ENCODE measurements at places on chromosomes 3 and 15.

DNA sequence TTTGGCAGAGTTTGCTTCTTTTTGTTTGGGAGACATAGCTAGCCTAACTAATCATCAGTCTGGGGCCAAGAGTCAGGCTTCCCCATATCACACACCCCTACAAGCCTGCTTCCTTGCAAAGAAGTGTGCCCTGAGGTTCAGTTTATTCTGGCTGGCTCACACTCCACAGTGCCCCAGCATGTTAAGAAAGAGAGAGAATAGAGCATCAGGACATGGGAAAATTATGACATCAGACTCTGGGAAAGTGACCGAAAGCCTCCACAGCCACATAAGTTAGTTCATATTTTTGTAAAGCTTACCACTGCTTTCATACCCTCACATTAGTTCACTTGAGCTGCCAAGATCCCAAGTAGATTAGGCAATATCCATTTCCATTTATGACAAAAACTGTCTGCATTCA, 63.0 kb upstream of the CFAP161 start:
- no peak for DNase-seq

DNA sequence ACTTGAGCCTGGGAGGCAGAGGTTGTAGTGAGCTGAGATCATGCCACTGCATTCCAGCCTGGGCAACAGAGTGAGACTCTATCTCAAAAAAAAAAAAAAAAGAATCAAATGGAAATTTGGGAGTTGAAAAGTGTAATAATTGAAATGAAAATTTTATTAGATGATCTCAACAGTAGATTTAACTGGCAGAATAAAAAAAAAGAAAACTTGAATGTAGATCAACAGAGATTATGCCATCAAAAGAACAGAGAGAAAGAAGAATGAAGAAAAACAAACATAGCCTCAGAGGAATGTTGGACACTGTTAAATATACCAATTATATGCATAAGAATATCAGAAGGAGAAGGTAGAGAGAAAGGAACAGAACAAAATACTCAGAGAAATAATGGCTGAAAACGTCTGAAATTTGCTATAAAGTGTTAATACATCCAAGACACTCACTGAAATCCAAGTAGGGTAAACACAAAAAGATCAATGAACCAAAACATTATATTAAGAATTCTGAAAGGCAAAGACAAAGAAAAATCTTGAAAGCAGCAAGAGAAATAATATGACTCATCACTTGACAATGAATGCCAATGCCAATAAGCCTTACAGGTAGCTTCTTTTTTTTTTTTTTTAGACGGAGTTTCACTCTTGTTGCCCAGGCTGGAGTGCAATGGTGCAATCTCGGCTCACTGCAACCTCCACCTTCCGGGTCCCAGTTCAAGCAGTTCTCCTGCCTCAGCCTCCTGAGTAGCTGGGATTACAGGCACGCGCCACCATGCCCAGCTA, 14.6 kb upstream of the ELP6 start:
- no peak for DNase-seq

GRCh38 chr3:121737644-121738043, 11.9 kb downstream of the GOLGB1 start:
- no peak for DNase-seq

- DNase-seq, result peak; percentile 55
Measured at GRCh38 chr15:76058714-76059319, 968 bp upstream of the TMEM266 start.

- DNase-seq, result no peak
Measured at GRCh38 chr15:88604381-88605188, 16.6 kb upstream of the AEN start.

GRCh38 chr3:170949211-170949610, 40.8 kb upstream of the EIF5A2 start:
- DNase-seq, result no peak

- DNase-seq, result no peak
Measured at GRCh38 chr3:174223042-174223441, 636.1 kb upstream of the NAALADL2 start.

- DNase-seq, result no peak
Measured at GRCh38 chr15:100353449-100353848, 11.7 kb upstream of the ADAMTS17 start.

GRCh38 chr3:152050903-152051302, 177.5 kb downstream of the SUCNR1 start:
- DNase-seq, result no peak

- no peak for DNase-seq
Measured at GRCh38 chr3:147680837-147681483, 271.8 kb downstream of the ZIC1 start.

DNA sequence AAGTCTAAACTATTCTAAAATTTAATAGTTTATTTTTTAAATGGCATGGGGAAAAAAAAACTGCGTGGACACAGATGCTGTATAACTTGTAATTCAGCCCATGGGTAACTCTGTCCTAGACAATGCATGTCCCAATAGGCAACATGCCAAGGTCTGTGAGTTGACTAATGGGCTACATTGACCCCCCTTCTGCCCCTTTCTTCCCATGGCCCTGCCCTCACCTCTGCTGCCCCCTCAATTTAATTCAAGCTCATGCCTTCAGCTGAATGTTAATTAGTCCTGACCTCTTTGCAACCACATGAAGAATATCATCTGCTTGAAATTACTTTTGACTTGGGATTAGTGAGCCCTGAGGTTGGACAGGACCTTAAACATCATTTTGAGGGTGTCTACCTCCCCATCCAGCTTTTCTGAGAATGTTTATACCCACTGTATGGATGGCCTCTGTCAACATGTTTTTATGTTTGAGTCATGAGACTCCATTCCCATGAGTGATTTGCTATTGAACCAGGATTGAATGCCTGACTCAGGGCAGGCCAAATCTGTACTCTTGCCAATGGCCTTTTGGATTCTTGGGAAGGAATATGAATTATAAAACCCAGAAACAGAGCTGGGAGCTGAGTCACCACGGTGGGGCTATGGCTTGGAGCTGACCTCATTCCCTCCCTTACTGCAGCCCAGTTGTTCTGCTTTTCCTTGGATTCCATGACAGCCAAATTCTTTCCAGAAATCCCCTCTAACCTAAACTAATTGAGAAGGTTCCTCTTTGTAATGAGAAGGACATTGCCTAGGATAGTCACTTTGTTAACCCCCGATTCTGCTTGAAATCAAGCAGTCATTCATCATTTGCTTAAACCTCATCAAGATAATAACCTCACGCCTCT, 33.5 kb upstream of the PDE8A start:
- DNase-seq, result no peak

- no peak for DNase-seq
Measured at GRCh38 chr3:151290673-151291072, 12.3 kb upstream of the P2RY14 start.

- peak; percentile 63 for DNase-seq
Measured at GRCh38 chr3:115187149-115187757, 40.2 kb upstream of the ZBTB20 start.

DNA sequence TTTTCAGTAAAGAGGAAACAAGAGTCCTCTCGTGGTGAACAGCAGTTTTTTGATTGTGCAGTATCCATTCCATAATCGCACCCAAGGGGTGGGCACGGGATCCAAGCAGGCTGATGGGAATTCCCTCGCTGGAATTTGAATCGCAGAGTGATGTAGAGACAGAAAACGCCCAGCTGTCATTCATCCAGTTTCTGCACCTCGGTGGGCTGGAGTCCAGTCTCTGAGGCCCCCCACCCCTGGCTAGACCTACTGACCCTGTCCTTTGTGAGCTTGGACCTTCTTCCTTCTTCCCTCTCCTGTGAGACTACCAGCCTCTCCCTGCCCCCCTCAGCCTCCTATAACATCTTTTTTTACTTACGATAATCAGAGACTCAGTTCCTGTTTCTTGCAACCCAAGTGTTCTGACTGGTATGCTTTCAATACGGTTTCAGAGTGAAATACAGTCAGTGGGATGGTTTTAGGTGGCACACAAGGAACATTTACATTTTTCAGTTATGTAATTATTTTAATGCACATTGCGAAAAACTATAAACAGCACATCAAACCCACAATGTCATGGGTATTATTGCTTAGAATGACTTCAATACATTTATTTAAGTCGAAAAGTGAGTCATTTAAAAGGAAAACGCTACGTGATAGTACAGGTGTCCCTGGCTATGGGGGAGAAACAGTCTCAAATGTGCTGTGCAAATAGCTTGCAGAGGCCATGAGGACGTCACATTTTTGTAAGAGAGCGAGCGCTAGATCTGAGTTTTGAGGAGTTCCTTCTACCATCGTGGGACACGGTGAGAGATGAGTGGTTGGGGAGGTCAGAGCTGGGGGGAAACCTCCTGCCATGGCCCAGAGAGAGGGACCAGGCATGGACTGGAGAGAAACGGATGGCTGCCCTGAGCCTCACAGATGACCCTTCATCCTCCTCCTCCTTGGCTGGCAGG, 37.5 kb upstream of the CHST2 start:
- peak; percentile 72 for DNase-seq

- no peak for DNase-seq
Measured at GRCh38 chr3:29805757-29806156, 524.9 kb downstream of the RBMS3 start.

DNA sequence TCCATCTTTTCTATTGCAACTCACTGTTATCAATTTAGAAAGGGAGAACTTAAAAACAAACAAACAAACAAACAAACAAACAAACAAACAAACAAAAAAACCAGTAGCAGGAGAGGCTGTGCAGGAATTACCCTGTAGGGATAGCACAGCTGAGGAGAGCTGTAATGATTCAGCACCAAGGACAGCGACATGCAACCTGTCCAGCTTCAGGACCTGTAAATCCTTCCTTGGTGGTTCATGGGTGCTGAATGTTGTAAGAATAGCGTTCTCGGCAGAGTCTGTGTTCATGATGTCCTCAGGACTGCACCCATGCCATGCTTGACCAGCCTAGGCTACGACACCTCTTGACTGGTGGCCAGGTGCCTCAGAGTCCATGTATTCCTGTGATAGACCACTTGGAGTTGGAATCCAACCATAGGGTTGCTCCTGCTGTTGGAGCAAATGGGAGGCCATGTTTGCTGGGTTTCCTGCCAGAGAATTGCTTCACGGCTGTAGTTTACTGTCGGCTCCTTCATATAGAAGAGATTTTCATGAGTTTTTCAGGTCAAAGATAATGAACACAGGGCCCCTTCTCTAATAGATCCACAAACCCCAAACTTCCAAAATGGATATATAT, 65.9 kb downstream of the CACNA2D3 start:
- peak; percentile 65 for DNase-seq

GRCh38 chr3:136516656-136517055, 235.5 kb downstream of the STAG1 start:
- no peak for DNase-seq

- no peak for DNase-seq
Measured at GRCh38 chr3:183975981-183976662, 41.6 kb downstream of the ABCC5 start.

GRCh38 chr15:56552659-56553058, 87.7 kb upstream of the MNS1 start:
- no peak for DNase-seq

- DNase-seq, result peak; percentile 72
Measured at GRCh38 chr3:143084856-143085731, 34.5 kb upstream of the CHST2 start.

GRCh38 chr3:55879901-55880331, 392.8 kb upstream of the WNT5A start:
- DNase-seq, result no peak

GRCh38 chr3:14396031-14396692, 6.2 kb upstream of the SLC6A6 start:
- DNase-seq, result no peak

- DNase-seq, result no peak
Measured at GRCh38 chr3:106814231-106814630, 563.0 kb upstream of the CCDC54 start.

DNA sequence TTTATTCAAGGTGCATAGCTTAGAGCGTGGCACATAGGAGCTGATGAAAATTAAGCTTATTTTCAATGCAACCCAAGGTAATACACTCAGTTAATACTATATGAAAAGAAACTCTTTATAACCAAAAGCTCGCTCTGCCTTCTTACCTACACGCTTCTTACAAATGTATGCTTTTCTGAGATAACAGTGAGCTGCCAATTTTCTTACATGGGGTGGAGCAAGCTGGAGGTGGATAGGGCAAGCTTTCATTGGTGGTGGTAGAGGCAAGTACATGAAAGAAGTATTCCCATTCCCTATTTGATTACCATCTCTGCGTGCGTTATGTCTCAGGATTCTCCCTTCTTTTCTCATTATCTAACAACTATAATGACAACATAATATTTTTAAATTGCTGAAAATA, 8.9 kb downstream of the DZIP3 start:
- no peak for DNase-seq

GRCh38 chr3:194019398-194020165, 116.4 kb upstream of the HES1 start:
- DNase-seq, result no peak

DNA sequence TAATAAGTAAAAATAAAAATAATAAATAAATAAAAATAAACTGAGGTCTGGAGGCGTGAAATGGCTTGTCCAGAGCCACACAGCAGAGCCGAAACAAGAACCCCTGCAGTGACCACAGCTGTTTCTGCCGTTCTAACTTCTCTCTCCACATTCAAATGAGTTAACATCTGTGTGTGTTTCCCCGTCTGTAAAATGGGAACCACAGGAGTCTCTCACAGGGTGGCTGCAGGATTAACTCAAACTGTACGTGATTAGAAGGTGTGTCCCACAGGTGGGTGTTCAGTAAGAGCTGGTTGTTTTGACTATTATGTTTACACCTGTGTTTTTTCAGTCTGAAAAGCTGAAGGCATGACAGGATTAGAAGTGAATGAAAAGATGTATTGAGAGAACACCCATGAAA, 27.0 kb upstream of the MUC4 start:
- peak; percentile 68 for DNase-seq

GRCh38 chr3:99430348-99431134, 207.9 kb upstream of the COL8A1 start:
- DNase-seq, result peak; percentile 20

DNA sequence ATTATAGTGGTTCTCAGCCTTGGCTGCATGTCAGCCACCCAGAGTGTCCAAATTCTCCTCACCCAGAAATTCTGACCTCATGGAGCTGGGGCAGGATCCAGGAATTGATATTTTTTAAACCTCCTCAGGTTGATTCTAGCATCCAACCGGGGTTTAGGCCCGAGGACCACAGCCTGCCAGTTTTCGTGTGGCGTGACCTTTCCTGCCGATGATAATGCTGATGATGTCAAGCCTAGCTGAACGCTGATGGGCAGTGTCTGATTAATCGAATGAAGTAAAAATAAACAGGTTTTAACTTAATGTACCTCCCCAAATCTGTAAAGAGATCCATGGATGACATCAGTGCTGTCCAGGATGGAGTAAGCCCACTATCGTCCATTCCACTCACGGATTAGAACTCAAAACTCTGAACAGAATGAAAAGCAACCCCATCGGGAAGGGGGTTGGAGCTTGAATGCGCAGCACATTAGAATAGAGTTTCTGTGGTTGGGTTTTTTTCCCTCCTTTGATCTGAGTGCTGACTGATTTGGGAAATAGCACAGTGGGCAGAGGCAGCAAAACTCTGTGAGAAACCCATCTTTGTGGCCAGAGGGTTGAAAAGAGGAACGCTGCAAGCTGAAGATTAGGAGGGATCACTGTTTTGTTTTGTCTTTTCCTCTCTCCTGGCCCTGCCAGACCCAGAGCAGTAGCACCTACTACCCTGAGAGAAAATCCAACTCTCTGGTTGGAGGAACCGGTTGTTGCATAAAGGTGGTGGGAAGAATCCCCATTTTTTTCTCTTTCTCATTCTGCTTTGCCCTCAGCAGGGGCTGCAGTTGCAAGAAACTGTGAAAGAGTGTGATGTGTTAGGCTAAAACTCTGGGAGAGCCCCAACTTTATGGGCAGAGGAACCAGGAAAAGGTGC, 153.9 kb downstream of the APBA2 start:
- no peak for DNase-seq

GRCh38 chr3:129195731-129196256, 12.1 kb upstream of the CNBP start:
- no peak for DNase-seq

Measured in GM20000 (cell line).